ENCODE measurements at places on chromosomes 7 and 10.

- no peak for DNase-seq
Observed at GRCh38 chr7:43485580-43485979, 97.3 kb upstream of the STK17A start.

DNA sequence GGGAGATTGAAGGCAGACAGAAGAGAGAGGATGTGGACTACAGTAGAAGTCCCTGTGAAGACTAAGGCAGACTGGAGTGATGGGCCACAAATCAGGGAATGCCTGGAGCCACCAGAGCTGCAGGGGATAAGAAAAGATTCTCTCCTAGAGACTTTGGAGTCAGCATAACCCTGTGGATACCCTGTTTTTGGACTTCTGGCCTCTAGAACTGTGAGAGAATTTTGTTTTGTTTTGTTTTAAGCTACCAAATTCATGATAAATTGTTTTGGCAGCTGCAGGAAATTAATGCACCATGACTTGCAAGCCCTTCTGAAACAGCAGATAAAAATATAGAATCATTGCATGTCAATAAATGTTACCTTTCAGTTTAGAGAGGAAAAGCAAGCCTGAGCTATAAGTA lies 41.3 kb downstream of the INHBA start:
- no peak for DNase-seq

- DNase-seq = no peak
Observed at GRCh38 chr10:78764436-78764835, 304.3 kb upstream of the ZMIZ1 start.

DNA sequence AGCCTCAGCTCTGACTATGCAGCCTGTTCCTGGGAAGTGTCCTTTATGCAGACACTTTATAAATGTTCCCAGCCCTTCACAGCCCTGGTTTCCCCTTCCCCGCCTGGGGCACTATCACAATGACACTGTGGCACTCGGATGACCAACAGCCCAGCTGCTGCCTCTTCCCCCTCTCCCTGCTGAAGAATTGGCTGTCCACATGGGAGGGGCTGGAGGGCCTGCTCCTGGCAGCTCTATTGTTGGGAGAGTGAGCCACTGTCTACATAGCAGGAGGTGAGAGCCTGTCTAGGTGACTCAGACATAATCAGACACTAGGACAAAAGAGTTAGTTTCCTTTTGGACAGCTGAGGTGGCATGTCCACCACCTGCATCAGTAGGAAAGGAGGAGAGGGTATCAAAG lies 437.5 kb downstream of the PLXNA4 start:
- DNase-seq = no peak

- no peak for DNase-seq
Observed at GRCh38 chr10:121975295-121976086, 474 bp upstream of the NSMCE4A start.

DNA sequence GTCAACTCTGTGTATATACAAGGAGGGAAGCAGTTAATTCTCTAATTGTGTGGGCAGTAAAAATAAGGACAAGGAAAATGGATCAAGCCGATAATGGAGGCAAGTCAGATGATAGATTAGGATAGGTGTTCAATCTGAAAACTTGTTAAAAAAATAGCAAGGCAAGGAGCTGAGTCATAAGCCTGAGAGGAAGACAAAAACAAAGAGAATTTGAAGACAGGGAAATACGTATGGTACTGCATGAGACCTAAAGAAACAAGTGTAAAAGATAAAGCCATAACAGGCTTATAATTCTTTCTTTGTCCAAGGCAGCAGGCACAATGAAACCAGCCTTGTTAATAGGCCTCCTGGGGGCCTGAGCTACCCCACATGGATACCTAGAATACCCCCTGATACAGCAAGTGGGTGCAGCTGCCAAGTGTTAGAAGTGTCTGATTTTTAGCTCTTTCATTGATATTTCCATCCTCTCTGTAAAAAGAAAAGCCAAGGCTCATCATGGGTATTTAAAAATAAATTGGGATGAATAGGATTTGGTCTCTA lies 1570.6 kb upstream of the LRRTM3 start:
- no peak for DNase-seq

GRCh38 chr7:140342727-140343514 lies 55.4 kb downstream of the SLC37A3 start:
- peak; percentile 23 for DNase-seq

DNA sequence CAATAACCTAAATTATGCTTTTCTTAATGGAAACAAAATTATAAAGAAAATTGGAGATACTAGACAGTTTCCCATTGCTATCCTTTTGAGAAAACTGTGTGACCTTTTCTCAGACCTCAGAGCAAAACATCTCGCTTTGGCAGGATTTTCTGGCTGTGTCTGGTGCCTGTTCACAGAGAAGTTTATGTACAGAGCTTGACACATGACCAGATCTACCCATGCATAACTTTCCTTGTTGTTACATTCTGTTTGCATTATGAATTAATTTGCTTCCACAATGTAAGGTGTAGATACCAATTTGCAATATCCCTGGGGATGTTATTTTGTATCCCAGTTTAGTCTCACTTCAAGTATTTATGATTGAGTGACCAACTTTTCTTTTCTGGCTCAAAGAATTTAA lies 565.0 kb downstream of the XPNPEP1 start:
- DNase-seq = no peak

GRCh38 chr7:31991846-31992245 lies 78.4 kb downstream of the PDE1C start:
- no peak for DNase-seq

GRCh38 chr10:52961323-52961722 lies 188.7 kb upstream of the MBL2 start:
- DNase-seq = no peak

GRCh38 chr10:4830551-4830950 lies 4.5 kb downstream of the AKR1E2 start:
- DNase-seq = no peak

DNA sequence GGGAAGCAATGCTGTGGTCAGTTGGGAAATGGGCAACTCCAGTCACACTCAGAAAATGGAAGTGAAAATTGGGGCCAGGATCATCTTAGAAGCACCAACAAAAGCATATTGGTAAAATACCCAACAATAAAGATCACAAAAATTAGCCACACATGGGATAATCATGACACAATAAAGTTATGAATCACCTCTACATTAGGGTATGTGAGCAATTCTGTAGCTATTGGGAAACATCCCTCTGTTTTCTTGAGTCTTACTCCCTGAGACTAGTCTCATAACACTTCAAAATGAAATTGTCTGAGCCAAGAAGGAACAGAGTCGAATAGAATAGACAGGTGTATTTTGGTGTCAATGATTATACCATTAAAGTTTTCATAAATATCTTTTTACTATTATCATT lies 178.3 kb downstream of the DYNC1I1 start:
- peak; percentile 9 for DNase-seq

- DNase-seq = no peak
Observed at GRCh38 chr10:55183993-55184392, 383.0 kb upstream of the PCDH15 start.

DNA sequence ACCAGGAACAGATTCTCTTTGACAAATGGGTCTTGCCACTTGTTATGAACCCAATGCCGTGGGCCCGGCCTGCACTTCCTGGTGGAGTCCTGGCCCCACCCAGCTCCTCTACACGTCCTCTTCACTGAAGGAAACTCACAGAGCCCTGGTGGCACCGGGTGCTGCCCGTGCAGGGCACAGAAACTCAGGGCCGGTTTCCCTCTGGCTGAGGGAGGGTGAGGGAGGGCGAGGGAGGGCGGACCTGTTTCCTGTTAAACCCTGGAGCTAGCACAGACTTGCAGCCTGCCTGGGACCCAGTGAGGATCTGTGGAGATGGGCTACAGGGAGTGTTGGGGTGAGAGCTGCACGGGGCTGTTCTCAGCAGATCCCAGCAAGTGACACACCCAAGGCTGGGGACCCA lies 596.3 kb downstream of the PTPRN2 start:
- DNase-seq = no peak

DNA sequence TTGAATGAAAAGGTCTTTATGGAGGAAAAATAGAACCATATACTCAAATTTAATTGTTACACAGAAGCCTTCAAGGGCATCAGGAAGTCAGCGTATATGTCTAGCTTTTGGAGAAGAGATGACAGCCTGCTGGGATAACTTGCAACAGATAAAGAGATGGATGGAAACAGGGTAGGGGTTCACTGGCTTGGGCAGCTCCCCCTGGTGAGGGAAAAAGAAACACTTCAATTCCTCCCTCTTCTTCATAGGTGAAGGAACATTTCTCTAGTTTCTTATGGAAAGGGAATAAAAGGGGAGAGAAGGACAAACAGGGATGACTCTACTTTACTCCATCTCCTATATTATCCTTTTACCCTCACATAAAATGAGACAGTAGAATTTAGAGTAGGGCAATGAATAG lies 635.7 kb downstream of the PHTF2 start:
- DNase-seq = no peak

GRCh38 chr7:123260428-123260960 lies 60.7 kb upstream of the SLC13A1 start:
- no peak for DNase-seq

- no peak for DNase-seq
Observed at GRCh38 chr7:2807460-2807844, 36.7 kb downstream of the GNA12 start.

DNA sequence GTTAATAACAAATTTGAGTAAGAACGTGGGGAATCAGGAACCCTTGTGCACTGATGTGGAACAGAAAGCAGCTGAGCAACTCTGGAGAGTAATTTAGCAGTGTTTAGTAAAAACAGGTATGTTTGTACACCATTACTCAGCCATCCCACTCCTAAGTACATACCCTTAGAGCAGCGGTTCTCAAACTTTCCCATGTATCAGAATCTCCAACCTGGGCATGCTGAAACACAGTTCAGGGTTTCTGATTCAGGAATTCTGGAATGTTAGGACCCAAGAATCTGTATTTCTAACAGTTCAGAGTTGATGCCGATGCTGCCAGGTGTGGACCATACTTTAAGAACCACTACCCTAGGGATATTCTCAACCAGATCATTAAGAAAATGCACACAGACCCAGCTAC lies 5.1 kb downstream of the SGMS1 start:
- DNase-seq = no peak

GRCh38 chr10:31593124-31593523 lies 274.1 kb downstream of the ZEB1 start:
- no peak for DNase-seq

DNA sequence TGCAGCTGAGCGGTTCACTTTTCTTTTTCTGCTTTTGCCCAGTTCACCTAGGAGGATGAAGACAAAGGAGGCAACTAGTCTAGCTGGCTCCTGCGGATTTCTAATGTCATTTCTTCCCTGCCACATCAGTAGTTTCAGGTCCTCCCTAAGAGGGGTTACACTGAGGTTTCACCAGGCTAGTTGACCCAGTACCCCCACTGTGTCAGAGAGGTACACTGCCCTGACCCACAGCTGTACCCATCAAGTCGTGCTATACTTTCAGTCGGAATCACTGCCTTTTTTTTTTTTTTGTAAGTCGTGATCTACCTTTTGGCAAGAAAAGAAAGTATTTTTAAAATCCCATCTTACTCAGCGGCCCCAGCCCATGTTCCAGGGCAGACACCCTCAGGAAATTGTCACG lies 243.5 kb downstream of the CELF2 start:
- DNase-seq = no peak

DNA sequence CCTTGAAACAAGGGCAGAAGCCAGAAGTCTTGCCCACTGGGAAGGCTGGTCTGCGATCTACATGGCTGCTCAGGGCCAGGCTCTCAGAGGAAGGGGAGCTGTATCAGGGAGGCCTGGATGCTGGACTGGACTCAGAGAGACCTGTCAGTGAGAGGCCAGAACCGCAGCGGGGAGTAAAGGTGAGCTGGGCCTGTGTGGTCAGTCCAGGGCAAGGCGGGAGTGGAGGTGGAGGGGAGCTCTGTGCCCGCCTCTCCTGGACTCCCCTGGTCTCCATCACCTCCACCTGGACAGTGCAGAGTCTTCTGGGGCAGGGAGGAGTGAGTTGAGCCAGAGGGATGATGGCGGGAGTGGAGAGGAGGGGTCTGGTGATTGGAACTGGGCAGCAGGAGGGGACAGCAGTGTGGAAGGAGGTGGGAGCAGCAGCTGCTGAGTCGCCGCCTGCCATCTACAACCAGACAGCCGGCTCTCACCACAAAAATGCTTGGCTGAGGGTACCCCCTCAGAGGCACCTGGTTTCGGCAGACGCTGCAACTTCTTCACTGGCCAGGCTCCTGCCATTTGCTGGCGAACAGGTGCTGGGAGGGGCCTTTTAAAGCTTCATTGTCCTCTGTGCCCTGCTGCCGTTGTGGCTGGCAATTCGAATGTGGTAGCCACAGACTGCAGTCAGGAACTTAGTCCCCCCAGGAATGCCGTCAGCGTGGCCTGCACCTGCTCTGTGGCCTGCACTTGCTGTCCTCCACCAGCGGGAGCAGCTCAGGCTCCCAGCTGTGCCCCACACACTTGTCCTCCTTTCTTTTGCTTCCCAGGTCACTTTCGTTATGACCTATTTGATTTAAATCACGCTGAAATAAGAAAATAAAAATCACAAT lies 3.5 kb downstream of the RASSF4 start:
- DNase-seq = no peak

DNA sequence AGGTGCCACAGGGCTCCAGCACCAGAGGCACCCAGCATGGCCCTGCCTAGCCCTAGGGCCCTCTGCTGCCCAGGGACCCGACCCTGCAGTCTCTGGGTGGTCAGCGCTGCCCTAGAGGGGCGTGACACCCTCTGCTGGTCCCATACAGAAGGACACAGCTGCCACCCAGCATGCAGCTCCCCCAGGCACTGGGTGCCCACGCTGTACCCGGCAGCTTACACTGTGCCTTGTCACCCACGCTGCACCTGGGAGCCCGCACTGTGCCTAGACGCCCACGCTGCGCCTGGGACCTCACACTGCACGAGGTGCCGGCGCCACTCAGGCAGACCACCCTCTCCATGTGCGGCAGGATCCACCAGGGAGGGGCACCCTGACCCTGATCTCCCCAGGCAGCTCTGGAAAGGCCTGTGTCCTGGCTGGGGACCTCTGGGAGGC lies 55.2 kb downstream of the PWWP2B start:
- no peak for DNase-seq

- DNase-seq = no peak
Observed at GRCh38 chr7:72336382-72336631, 75.8 kb downstream of the CALN1 start.

- peak; percentile 95 for DNase-seq
Observed at GRCh38 chr10:125694883-125695282, 11.9 kb upstream of the TEX36 start.

GRCh38 chr10:25064401-25064800 lies 48.0 kb downstream of the THNSL1 start:
- no peak for DNase-seq

- no peak for DNase-seq
Observed at GRCh38 chr7:116322541-116322940, 112.2 kb downstream of the TES start.

GRCh38 chr7:117588352-117588794 lies 108.5 kb downstream of the CFTR start:
- peak; percentile 19 for DNase-seq

DNA sequence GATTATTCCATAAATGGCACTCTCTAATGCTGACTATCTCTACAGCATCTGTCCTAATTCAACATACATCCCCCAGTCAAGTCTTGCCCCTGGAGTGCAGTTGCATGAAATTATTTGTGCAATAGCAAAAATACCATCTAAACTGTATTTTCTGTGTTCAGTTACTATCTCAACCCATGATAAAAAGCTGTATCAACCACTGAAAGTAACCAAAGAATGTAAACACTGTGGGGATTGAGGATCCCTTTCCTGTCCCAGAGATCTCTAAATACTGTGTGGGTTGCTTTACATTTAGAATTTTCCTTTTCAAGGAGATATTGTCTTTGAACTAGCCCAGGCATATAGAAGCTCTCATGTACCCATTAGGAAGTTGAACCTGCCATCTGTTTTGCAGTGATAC lies 23.9 kb upstream of the DGKI start:
- DNase-seq = no peak

All from fibroblast of skin of right quadriceps (primary cell).